ENCODE measurements at places on chromosomes 1 and 21.
A peak's percentile ranks its signal among the peaks of the same experiment; 100 is the strongest.

DNA sequence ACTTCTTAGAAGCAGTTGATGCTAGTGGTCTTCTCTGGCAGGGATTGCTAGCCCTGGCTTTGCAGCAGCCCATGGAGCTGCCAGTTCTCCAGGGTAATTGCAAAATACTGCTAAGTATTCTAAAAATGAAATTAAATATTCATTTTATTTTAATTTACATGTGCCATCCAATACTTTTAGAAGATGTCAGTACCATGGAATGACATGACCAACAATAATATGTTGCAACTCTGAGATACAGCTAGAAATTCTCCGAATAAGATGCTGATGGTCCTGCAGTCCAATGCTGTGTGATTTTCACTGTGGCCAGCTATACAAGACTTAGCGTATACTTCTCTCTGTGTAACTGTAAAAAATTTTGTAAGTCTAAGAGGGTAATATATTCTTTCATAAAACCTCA lies 20.0 kb upstream of the WARS2 start:
- no peak for DNase-seq

- DNase-seq, result no peak
Observed at GRCh38 chr1:153938996-153939395, 7.5 kb downstream of the DENND4B start.

- DNase-seq, result no peak
Observed at GRCh38 chr1:30761381-30762151, 4.0 kb upstream of the LAPTM5 start.

DNA sequence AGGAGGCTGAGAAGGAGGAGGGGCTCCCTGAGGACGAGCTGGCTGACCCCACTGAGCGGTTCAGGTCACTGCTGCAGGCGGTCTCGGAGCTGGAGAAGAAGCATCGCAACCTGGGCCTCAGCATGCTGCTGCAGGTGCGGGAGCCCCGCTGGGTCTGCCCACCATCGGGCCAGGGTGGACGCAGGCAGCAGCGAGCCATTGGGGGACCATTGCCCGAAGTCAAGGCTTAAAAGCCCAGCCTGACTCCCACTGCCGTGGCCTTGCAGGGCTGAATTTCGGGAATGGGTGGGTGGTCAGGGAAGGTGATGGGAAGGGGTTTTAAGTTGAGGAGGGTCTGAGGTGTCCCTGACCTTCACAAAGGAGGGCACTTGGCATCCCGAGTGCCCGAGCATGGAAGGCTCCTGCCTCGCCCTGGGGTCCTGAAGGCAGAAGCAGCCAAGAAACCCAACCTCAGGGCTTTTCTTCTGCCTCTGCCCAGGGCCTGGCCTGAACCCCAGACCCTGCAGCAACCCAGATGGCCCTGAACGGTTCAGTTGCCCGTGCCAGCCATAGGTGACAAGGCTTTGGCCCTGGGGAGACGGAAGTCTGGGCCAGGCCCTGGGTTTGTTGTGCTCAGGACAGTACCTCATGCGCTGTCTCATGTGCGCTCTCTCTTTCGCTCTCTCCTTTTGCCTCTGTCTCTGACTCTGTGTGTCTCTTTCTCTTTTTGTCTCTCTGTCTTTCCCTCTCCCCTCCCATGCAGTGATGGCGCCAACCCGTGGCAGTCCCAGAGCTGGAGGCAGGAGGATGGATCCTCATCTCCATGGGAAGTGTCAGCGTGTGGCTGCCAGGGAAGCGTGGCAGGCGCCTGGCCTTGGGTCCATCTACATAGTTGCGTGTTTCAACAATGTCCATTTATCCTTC lies 6.2 kb downstream of the RNF187 start:
- DNase-seq, result peak; percentile 73

DNA sequence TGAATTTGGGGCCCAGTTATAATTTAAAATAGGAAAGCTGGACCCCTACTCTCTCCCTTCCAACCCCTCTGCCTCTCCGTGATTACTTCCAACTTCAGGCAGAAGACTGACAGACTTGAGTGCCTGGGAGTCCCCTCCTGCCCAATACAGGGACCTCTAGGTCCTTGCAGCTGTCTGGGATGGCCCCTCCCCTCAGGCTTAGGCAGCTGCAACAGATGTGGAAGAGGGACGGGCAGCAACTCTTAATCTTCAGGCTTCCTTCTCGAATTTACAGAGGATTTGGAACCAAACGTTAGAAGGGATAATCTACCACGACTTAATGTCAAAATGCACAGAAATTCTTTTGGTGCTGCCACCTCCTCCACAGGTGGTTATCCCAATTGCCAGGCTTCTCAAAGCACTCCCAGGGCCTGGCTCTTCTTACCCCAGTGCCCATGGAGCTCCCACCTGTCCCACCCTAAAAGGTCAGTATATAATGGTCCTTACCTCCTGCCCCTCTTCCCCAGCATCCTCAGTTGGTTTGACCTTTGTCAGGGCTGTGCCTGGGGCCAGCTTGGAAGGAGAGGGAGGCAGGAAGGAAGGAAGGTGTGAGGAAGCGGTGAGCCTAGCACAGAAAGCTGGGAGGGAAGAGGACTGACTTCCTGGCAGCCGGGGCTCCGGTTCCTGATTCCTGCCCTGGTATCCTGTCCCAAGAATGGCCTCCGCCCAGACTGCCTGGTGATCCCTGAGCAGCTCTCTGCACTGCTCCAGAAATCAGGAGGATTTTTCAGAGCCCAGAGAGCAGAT lies 2.8 kb downstream of the PEA15 start:
- DNase-seq, result no peak

GRCh38 chr21:33908760-33909159 lies 6.8 kb downstream of the ATP5PO start:
- no peak for DNase-seq

GRCh38 chr1:185874246-185874645 lies 140.1 kb downstream of the HMCN1 start:
- DNase-seq, result no peak

- DNase-seq, result no peak
Observed at GRCh38 chr1:200665861-200666260, 3.8 kb downstream of the DDX59 start.

- DNase-seq, result no peak
Observed at GRCh38 chr21:28738420-28738704, 254.3 kb downstream of the LTN1 start.

- DNase-seq, result no peak
Observed at GRCh38 chr1:167110586-167110985, 16.7 kb downstream of the STYXL2 start.

DNA sequence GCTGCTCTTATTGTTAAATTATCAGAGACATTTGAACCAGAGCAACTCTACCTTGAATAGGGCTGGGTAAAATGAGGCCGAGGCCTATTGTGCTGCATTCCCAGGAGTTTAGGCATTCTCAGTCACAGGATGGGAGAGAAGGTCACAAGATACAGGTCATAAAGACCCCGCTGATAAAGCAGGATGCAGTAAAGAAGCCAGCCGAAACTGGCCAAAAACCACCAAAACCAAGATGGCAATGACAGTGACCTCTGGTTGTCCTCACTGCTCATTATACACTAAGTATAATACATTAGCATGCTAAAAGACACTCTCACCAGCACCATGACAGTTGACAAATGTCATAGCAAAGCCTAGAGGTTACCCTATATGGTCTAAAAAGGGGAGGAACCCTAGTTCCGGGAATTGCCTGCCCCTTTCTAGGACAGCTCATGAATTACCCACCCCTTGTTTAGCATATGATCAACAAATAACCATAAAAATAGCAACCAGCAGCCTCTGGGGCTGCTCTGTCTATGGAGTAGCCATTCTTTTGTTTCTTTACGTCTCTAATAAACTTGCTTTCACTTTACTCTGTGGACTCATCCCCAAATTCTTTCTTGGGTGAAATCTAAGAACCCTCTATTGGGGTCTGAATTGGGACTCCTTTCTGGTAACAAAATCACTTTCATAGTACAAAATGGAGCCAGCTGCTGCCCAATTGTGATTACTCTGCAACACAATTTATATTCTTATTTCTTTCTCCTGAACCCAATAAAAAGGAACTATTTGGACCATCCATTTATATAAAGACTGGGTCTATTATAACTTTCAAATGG lies 179.6 kb downstream of the TGFBR3 start:
- DNase-seq, result no peak

- DNase-seq, result no peak
Observed at GRCh38 chr1:161706482-161707347, at the start of gene FCRLA. TSS of gene FCRLA (plus strand) at chr1:161707229. CDS start at chr1:161707265, 36 bp downstream.

All from posterior cingulate gyrus (tissue), 11 donors.